ENCODE measurements at places on chromosomes 12 and 14.

- DNase-seq: no peak
Observed at GRCh38 chr12:26244503-26244902, 49.1 kb downstream of the SSPN start.

DNA sequence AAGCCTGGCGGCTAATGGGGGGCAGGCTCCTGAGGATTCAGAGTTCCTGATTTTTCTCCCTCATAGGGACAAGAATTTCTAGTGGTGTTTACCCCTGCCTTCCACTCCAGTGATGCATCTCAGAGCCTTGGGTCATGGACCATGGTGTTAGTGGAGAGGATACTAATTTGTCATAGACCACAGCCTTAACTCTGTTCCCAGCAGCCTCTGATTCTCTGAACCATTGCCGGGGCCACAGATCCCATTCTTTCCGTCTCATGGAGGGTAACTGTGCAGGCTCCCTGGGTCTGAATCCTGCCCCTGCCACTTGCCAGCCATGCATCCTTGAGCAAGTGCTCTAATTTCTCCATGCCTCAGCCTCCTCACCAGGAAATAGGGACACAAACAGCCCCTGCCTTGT, 55.1 kb downstream of the RPH3A start:
- no peak for DNase-seq

GRCh38 chr12:581746-582145, 81.5 kb downstream of the NINJ2 start:
- DNase-seq: no peak

- no peak for DNase-seq
Observed at GRCh38 chr14:62253171-62253570, 491.0 kb downstream of the SNAPC1 start.

GRCh38 chr14:51176839-51177238, 63.2 kb upstream of the TMX1 start:
- peak; percentile 30 for DNase-seq

DNA sequence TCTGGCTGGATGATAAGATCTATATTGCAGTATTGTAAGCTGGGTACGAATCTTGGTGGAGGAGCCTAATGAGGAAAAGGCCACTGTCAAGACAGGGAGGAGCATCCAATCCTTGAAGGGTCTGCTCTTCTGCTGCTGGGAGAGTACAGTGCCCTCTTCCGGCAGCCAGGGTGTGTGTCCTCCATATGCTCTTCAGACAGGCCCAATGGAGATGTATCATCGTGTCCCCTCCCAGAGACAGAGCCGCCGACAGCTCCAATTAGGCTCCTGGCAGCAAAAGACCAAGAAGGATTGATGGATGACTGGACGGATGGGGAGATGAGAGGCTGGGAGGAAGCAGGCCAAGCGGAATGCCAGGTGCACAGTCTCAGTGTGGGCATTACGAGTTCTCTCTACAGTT, 51.6 kb upstream of the PIWIL1 start:
- no peak for DNase-seq

GRCh38 chr12:71161591-71161990, 3.8 kb upstream of the TSPAN8 start:
- DNase-seq: no peak

Measured in fibroblast of mammary gland (primary cell).